Esophagus squamous epithelium (tissue), 5 donors: ENCODE measurements at places on chromosomes 12 and 14.

DNA sequence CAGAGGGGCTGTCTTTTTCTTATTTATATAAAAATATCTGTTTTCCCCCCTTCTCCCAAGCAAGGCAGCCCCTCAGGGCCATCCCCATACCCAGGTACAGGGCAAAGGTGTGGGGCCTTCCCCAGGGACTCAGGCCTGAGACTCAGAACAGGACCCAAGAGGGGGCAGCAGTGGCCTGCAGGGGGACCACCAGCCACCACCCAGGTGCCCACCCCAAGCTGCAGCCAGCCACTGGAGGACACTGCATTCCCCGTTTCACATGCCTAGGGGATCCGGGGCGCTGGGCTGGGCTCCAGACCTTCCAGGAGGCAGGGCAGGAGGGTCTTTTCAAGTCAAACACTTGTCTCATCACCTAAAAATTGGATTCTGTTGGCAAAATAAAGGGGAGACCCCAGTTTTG is 83.3 kb downstream of the SCARB1 start:
- no peak for DNase-seq

DNA sequence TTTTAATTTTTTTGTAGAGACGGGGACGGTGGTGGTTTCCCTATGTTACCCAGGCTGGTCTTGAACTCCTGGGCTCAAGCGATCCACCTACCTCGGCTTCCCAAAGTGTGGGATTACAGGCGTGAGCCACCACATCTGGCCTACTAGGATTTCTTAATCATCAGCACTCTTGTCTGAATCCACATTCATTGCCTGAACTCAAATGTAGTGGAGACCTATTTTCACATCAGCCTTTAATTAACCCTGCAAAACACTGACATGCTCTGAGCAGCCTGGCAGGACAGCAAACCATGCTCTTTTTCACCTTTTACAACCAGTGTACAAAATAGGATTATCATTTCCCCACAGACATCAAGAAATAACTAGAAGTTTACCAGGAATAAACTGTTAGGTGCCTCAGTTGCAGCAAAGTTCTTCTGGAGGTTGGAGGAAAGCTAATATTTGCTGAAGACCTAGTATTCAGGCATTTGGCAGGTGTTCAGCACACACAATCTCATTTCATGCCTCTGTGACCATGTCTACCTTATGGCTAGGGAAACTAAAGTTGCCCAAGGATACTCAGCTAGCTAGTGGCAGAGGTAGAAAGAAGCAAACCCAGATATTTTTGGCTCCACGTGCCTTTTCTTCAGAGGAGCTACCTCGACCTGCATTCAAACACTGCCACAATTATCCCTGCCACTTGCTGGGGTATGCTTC is 37.7 kb downstream of the CFL2 start:
- no peak for DNase-seq

- DNase-seq, result no peak
Observed at GRCh38 chr14:27917896-27918295, 848.7 kb upstream of the FOXG1 start.

DNA sequence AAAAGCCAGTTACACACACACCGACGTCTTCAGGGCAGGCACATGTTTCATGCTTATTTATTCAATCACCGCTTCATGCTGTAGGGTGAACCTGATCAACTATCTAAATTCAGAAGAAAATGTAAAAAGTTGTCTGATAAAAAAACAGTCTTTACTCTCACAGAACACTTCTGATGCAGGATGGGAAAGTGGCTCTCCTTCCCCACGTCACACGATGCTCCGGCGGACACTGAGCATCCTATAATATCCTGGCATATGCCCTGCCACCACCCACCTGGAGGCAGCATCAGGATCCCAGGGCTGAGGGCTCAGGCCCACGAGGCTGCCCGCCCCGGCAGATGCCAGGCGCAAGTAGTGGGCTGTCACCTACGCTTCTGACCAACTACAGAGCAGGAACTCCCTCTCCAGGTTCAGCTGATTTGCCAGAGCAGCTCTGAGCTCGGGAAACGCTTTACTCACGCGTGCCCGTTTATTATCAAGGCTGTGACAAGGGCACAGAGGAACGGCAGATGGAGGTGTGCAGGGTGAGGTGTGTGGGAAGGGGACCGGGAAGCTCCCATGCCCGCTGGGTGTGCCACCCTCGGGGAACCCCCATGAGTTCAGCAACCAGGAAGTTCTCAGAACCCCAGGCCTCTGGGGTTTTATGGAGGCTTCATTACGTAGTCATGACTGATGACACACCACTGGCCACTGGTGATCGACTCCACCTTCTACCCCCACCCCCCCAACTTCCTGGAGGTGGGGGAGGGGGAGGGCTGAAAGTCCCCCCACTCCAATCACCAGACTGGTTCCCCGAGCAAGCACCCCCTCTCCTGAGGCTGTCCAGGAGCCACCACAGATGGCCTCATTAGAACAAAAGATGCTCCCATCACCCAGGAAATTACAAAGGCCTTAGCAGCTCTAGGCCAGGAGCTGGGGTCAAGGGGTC is 32.1 kb downstream of the SLC15A4 start:
- no peak for DNase-seq

DNA sequence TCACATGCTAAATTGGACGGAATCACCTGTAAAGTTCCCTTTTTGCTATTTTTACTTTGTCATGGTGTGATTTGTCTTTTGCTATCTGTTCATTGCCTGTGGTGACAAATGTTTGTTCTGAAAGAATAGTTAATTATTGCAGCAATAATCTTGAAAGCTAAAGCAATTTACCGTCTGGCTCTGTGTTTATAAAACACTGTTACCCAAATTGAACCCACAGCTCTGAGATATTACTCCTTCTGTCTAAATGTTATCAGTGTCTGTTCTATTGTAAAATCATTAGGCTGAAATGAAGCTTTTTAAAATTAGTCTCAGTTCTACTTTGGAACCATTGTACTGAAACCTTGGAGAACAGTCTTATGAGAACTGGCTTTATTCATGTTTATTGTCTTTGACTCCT is 42.5 kb downstream of the TMX1 start:
- no peak for DNase-seq

DNA sequence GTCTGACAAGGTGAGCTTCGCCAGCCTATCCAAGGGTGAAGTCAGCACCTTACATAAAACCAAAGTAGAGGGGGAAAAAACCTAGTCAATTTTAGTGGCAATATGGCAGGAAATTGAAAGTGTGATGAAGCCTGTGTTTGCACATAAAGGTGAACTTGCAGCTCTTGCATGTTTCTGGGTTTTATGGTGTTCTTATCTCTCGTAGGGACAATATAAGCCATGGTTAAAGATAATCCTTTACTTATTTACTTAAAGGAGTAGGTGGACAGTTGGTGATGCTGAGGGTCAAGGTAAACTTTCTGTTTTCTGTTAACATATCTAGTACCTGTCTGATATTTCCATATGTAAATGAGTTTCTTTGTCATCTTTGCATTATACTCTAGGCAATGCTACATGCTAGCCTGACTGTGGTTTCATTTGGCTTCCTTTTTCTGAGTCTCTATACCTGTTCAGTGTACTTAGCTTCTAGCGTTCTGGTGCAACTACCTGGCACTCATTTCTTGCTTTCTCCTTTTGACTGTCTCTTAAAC is 32.8 kb downstream of the CCDC91 start:
- no peak for DNase-seq

DNA sequence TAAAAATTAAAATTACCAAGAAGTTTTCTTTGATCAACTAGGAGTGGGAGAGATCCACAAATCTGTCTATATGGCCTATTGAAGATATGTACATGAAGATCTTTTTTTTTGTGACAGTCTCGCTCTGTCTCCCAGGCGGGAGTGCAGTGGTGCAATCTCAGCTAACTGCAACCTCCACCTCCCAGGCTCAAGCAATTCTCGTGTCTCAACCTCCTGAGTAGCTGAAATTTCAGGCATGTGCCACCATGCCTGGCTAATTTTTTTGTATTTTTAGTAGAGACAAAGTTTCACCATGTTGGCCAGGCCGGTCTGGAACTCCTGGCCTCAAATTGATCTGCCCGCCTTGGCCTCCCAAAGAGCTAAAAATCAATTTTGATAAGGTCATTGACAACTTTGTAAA is 4.6 kb upstream of the NFATC4 start:
- no peak for DNase-seq

DNA sequence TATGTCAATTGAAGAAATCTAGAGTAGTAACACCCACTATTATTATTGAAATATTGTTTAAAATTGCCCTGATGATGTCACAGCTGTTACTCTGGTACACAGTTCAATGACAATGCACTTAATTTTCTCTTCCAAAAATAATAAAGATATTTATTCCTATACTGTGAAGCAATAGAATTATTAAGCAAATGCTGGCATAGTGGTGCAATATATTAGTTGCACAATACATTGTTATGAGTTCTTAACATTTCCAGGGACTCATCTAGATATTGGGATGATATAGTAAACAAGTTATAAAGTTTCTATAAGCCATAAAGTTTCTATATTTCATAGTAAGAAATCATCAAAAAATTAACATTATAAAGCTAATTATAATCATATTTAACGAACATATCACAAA is 897.8 kb downstream of the LRFN5 start:
- DNase-seq, result no peak

DNA sequence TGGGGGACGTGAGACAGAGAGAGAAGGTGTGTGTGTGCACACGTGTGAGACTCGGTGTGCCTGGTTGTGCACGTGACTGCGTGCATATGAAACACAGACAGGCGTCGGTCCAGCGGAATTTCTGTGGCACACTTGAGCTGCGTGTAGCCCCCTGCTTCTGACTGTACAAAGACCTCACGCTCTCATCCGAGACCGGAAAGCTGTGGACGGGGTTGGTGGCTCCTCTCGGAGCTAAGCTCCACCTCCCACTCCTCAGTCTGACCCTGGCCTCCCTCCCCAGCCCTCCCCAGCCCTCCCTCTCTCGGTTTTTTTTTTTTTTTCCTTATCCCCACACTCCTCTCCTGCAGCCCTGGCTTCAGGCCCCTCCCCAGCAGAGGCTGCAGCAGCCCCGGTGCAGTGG is 8.3 kb upstream of the C14orf180 start:
- no peak for DNase-seq

DNA sequence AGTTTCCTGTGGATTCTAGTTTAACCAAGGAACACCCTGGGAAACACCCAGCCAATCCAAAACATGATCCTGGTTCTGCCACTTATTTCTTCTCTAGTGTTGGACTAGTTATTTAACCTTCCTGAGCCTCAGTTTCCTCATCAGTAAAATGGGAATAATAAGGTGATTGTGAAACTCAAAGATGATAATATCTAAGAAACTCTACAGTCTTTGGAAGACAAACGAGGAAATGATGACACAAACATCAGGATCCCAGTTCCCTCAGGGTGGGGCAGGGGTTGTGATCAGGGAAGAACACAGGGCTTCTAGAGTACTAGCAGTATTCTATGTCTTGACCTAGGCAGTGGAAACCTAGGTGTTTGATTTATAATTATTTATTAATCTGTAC is 18.1 kb upstream of the TMEM106C start:
- DNase-seq, result no peak

GRCh38 chr14:100679707-100680438 is 46.8 kb upstream of the DLK1 start:
- DNase-seq, result no peak

DNA sequence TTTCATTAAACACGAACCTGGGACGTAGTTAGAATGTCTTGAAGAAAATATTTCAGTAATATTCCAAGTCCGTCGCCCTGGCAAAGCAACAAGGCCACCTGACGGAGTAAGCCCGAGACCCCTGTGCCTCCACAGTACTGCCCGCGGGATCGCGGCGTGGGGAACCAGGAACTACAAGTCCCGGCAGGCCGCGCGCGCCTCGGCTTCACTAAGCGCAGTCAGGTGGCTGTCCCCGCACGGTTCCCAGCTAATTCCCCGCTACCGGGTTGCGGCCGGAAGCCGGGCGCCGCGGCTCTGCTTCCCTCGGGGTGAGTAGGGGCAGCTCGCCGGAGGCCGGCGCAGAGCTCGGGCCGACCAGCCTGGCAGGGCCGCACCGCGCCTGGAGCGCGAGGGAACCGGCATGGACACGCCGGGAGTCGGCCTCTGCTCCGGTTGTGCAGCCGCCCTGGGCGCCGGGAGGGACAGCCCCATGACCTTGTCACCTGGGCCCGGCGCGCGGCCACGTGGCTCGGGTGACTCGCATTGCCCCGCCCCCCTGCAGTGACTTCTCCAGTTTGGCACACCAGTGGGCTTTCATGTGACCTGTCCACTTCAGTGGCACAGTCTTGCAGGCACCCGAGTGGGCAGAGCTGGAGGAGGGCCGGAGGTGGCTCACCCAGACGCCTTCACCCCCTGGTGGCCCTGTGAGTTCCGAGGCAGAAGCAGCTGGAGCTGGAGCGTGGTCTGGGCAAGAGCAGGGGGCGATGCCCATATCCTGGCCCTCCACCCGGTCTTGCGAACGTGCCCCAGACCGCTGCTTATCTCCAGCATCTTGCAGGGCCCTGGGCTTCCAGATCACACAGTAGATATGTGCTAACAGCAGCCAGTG is at the start of gene ADCK1:
Gene ADCK1 (plus strand): TSS at position 247 of the 868 bp plus-strand sequence. CDS start 18,870 bp downstream, outside the sequence.
- peak; percentile 48 for DNase-seq

- no peak for DNase-seq
Observed at GRCh38 chr12:70929029-70929428, 8.5 kb upstream of the PTPRR start.

DNA sequence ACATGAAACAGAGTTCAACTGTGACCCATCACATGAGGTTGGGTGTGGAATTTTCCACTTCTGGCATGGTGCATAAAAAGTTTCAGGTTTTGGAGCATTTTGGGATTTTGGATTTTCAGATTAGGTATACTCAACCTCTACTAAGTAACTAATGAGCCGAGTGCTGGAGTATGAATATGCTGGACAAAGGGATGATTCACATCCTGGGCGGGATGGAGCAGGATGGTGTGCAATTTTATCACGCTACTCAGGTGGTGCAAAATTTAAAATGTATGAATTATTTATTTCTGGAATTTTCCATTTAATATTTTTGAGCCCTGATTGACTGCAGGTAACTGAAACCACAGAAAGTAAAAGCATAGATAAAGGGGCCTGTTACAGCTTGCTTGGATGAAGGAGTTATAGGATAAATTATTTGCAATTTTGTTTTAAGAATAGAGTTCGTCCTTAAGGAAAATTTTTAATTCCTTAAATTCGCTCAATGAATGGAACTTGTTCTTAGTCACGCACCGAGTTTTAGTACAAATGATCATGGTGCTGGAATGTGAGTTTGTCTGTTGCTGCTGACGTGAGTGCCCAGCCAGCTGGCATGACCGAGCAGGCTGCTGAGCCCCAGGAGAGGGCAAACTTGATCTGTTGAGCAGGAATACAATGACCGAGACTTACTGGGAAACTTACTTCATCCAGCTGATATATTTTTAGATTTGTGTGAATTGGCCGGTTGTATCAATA is 176.3 kb downstream of the ESR2 start:
- no peak for DNase-seq

- no peak for DNase-seq
Observed at GRCh38 chr12:120231316-120232011, 30.6 kb upstream of the RPLP0 start.
